ENCODE measurements at places on chromosomes 1 and 21.

DNA sequence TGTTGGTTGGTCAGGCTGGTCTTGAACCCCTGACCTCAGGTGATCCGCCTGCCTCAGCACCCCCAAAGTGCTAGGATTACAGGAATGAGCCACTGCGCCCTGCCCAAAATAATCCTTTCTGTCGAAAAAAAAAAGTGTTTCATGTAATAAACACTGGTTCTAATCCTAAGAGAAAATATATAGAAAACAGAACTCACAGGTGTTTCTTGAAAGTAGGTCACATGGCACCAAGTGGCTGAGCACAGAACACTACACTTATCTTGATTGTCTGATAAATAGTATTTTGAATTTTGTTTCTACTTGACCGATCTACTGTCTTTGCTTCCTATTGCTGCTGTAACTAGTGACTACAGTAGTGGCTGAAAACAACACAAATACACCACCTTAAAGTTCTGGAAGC is 87.6 kb upstream of the SOD1 start:
- no peak for DNase-seq

DNA sequence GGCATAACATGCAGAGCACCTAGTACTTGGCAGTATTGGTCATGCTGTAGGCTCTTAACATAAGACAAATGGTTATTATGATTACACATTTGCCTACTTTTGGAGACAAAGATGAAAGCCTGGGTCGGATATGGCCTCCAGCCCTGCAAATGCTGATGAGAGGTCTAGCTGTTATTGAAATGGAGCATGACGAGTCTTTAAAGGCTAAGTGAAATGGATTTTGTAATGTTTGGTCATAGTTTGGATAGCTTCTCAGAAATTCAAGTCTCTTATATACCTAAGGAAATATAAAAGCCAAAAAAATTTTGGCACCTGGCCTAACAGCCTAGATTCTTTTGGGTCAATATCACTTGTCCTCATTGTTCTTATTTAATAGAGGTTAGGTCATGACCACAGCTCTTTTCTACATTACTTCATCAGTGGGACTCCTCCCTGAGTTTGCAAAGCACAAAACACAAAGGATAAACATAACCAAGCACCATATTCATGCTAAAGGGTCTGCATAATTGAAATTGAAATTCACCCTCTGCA is 69.2 kb upstream of the WLS start:
- no peak for DNase-seq

DNA sequence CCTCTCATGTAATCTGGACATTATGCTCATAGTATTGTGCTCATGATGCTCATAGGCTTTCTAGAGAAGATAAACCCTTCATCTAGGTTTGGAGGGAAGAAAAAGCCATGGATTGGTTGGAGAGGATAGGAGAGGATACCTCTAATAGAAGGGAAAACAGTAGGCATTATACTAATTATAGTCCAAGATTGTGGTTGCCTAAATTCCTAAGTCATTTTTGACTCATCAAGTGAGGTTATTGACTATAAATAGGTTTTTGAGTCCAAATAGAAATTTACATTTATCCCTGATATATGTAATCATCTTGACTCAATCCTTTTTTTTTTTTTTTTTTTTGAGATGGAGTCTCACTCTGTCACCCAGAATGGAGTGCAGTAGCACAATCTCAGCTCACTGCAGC is 5.0 kb downstream of the SYT11 start:
- DNase-seq = no peak

GRCh38 chr21:42041711-42042110 is 29.4 kb upstream of the UMODL1 start:
- DNase-seq = no peak

- DNase-seq = no peak
Measured at GRCh38 chr1:54922921-54923421, 36.0 kb upstream of the DHCR24 start.

DNA sequence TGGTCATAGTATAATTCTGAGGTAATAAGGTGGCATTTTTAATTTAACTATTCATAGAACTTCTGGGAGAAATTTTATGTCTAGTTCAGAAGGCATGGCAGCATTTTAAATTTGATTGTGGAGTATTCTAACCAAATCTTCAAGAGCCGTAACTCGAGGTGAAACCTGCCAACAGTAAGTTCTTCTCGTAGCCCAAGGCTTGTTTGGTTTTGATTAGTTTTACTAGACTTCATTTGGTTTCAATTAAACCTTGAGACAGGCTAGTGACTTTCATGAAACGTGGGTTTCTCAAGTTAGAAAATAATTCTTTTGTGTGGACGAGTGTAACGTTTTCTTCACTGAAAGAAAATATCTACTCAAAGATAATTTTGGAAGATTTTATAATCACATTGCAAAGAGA is 395.5 kb downstream of the USP25 start:
- DNase-seq = no peak

Measured in SK-MEL-5 (cell line).